ENCODE measurements at places on chromosomes 4 and X. TPM values are rescaled to one million over a fixed set of nuclear protein-coding genes. Genes with fewer than 3 reads are reported as not detected.

Gene F8A3
- total RNA-seq = 23.1 TPM

Gene HTRA3
- 6.0 TPM for total RNA-seq

Gene CFI
- 28.0 TPM for total RNA-seq

Gene MAGED4
- total RNA-seq = 7.9 TPM

Gene AP1S2
- 122 TPM for total RNA-seq

Gene DIPK2B
- 7.4 TPM for total RNA-seq

Gene BEX4
- 60.6 TPM for total RNA-seq

- H3K36me3 ChIP-seq = no peaks in the 10 kb centered on the region
- H3K4me1 ChIP-seq = no peaks in the 10 kb centered on the region
- no peak overlapping the region for H3K4me3 ChIP-seq
- no peaks in the 10 kb centered on the region for H3K27me3 ChIP-seq
These were observed 449.1 kb downstream of the FAM133A start for GRCh38 chrX:94123062-94123461.

- H3K27me3 ChIP-seq = no peaks in the 10 kb centered on the region
- no peaks in the 10 kb centered on the region for H3K4me1 ChIP-seq
- H3K36me3 ChIP-seq = no peaks in the 10 kb centered on the region
- no peak overlapping the region for H3K4me3 ChIP-seq
- no peak overlapping the region for H3K27ac ChIP-seq
These were observed 254.2 kb downstream of the CBR4 start for GRCh38 chr4:168755598-168756477.

GRCh38 chr4:53937327-53937726, 127.1 kb downstream of the CHIC2 start:
- no peaks in the 10 kb centered on the region for H3K4me1 ChIP-seq
- no peaks in the 10 kb centered on the region for H3K27me3 ChIP-seq
- H3K4me3 ChIP-seq = no peak overlapping the region
- H3K27ac ChIP-seq = no peak overlapping the region
- H3K36me3 ChIP-seq = no peaks in the 10 kb centered on the region

GRCh38 chrX:148282504-148282903, 217.9 kb upstream of the AFF2 start:
- no peaks in the 10 kb centered on the region for H3K36me3 ChIP-seq
- no peaks in the 10 kb centered on the region for H3K27me3 ChIP-seq
- no peak overlapping the region for H3K4me3 ChIP-seq
- no peak overlapping the region for H3K27ac ChIP-seq

- no peak for DNase-seq
- no peaks in the 10 kb centered on the region for H3K27me3 ChIP-seq
- no peaks in the 10 kb centered on the region for H3K4me1 ChIP-seq
- no peak overlapping the region for H3K4me3 ChIP-seq
- no peak overlapping the region for H3K27ac ChIP-seq
These were observed 245.3 kb downstream of the BCOR start for GRCh38 chrX:39852491-39852890.

- no peaks in the 10 kb centered on the region for H3K36me3 ChIP-seq
- no peaks in the 10 kb centered on the region for H3K4me1 ChIP-seq
- H3K27ac ChIP-seq = no peak overlapping the region
- no peak overlapping the region for H3K4me3 ChIP-seq
These were observed 42.5 kb downstream of the SYTL5 start for GRCh38 chrX:38048886-38049285.

GRCh38 chr4:115082633-115083032, 30.8 kb downstream of the NDST4 start:
- H3K27me3 ChIP-seq = no peaks in the 10 kb centered on the region
- H3K36me3 ChIP-seq = no peaks in the 10 kb centered on the region

GRCh38 chrX:155055494-155055893, 15.4 kb downstream of the CMC4 start:
- H3K27ac ChIP-seq = no peak overlapping the region
- DNase-seq = no peak
- no peaks in the 10 kb centered on the region for H3K4me1 ChIP-seq

Measured in prostate gland (tissue), 2 donors.